T-helper 2 cell (primary cell): ENCODE measurements at places on chromosomes 1 and 21.

DNA sequence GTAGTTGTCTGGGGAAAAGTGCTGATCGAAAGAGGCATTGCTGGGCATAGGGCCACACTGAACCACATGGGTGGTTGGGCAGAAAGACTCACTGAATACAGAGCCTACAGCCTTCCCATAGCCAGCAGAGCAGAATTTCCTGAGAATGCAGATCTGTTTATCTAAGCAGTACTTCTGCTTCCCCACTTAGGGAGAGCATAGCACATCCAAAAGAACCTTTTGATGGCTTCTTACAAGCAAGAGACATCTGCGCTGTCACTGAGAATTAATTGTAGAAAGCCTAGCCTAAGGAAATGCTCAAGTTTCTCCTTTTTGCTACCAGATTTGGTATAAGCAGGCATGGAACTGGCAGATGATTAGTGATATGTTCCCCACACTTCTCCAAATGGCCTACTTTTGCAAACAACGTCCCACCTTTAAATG is 13.0 kb upstream of the KLHDC8A start:
- DNase-seq, result no peak

GRCh38 chr1:232726048-232726779 is 79.0 kb upstream of the MAP10 start:
- peak; percentile 10 for DNase-seq

- no peak for DNase-seq
Measured at GRCh38 chr21:44881198-44881872, 7.8 kb upstream of the PTTG1IP start.

- DNase-seq, result no peak
Measured at GRCh38 chr1:75542818-75543570, 67.9 kb downstream of the SLC44A5 start.
